D341Med (cell line): ENCODE measurements at places on chromosomes 11 and 22.
A peak's percentile ranks its signal among the peaks of the same experiment; 100 is the strongest.

- peak; percentile 66 for DNase-seq
Observed at GRCh38 chr22:32080904-32081303, 37.8 kb downstream of the SLC5A1 start.

- DNase-seq: no peak
Observed at GRCh38 chr11:120066738-120067437, 71.0 kb downstream of the TRIM29 start.

DNA sequence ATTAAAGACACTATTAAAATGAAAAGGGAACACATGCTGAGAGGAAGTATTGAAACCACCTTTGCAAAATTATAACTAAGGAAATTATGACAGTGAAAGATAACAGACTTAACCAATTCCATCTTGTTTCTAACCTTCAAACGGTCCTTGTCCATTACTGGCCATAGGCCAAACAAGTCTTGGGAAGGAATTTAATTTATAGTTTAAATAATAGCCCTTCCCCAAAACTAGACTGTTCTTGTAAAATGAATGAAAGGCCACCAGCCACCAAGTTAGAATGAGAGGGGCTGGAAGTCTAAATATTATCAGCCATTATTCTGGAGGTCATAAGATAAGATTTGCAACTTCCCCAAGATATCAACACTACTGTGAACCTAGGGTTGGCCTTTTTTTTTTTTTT, 1.8 kb upstream of the TALDO1 start:
- no peak for DNase-seq

DNA sequence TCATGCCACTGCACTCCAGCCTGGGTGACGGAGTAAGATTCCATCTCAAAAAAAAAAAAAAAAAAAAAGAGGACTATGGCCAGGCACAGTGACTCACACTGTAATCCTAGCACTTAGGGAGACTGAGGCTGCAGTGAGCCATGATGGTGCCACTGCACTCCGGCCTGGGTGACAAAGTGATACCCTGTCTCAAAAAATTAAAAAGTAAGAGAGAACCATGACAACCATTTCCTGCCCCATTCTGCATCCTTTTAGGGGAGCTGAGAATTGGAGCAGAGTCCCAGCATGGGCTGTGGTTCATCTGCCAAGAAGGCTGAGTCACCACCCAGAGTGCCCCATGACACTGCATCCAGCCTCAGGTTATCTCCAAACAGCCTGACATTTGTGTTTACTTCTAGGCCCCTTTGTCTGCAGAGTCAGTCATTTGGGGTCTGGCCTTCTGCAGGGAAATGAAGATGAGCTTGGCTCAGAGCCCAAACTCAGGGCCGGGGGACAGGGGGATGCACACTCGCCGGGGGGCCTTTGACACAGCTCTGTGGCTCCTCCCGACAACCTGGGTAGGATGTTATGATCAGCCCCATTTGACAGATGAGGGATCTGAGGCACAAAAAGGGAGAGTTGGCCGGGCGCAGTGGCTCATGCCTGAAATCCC, 4.7 kb downstream of the CSDC2 start:
- DNase-seq: no peak

GRCh38 chr11:105838668-105839384, 183.2 kb downstream of the MSANTD4 start:
- DNase-seq: no peak

- DNase-seq: peak; percentile 62
Observed at GRCh38 chr11:110710628-110711381, 1.4 kb downstream of the ARHGAP20 start.

DNA sequence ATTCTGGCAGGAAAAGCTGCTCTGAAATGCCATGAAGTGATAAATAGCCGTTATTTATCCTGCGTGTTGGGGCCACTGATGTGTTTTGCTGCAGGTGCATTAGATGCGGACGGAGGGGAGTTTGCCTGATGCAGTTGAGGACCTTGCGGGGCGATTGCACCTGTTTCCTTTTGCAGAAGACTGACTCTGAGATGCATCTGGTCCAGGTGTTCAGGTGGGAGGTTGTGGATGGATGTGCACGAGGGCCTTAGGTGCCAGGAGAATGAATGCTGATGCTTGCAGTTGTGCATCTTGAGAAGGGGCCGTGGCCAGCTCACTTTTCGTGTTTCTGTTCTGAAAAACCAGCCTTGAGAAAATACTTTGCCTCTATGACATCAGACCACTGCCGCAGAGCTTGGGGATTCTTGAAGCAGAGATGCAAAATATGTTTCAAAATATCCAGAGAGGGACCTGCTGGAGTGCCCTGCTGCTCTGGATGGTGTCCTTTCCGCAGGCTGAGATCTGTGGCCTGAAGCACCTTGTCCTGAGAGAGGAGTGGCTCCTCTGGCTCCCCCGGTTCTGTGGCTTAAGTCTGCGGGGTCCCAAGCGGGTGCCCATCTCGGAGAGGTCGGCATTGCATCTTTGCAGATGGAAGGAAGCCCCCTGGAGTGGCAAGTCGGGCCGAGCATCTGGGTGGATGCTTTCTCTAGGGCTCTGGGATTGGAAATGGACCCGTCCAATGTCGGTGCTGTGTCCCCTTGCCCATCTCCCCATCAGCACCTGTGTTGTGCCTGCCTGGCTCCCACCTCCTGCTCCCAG, 1031.1 kb downstream of the TBC1D22A start:
- DNase-seq: peak; percentile 7

GRCh38 chr22:32410459-32410858, 1.6 kb downstream of the RTCB start:
- no peak for DNase-seq

DNA sequence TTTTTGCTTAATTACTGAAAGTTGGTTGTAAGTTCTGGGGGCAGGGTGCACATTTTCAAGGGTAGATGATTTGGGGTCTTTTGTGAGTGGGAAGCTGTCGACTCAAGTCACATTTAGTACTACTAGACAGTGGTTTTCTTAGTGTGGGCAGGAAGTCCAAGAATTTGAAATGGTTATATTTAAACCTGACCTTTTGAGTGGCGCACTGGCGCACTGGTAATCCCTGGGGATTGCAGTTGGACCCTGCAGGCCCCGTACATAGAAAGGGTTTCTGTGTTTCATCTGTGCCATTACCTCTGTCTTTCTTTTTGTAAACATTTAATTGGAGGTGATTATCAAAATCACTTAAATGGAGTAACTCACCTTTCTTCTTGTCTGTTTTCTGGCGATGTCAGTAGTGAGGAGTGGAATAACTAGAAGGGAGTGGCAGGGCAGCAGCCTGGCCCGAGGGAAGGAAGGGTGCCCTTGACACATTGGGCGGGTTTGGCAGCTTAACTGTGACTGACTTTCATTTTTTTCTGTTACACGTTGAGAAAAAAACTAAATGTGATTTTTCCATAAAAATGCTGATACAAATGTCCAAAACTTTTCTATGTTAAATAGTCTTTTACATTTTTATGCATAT, 101.8 kb upstream of the GAL start:
- DNase-seq: no peak

DNA sequence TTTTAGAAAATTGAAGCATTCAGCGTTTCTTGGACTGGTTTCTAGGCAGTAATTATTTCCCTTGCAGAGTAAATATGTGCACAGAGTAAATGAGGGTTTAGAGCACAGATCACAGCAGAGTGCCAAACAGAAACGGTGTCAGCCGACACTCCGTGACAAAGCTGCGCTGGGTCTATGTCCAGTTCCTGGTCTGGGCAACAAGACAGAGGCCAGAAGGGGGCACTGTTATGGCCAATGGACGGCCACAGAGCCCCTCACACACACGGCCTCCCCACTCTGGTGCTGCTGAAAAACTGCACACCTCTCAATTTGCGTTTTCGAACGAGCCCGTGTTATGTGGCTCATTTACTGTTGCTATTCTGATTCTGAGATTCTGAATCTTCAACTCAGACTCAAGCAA, 180.7 kb downstream of the MPPED1 start:
- DNase-seq: no peak

GRCh38 chr11:63563201-63564055, at the start of gene PLAAT2:
PLAAT2 (minus strand) TSS chr11:63563379; CDS start chr11:63563324, 55 bp downstream.
- no peak for DNase-seq

- DNase-seq: no peak
Observed at GRCh38 chr11:45886816-45887520, 1.5 kb downstream of the MAPK8IP1 start.

- DNase-seq: no peak
Observed at GRCh38 chr11:15117751-15118150, 3.0 kb downstream of the INSC start.

DNA sequence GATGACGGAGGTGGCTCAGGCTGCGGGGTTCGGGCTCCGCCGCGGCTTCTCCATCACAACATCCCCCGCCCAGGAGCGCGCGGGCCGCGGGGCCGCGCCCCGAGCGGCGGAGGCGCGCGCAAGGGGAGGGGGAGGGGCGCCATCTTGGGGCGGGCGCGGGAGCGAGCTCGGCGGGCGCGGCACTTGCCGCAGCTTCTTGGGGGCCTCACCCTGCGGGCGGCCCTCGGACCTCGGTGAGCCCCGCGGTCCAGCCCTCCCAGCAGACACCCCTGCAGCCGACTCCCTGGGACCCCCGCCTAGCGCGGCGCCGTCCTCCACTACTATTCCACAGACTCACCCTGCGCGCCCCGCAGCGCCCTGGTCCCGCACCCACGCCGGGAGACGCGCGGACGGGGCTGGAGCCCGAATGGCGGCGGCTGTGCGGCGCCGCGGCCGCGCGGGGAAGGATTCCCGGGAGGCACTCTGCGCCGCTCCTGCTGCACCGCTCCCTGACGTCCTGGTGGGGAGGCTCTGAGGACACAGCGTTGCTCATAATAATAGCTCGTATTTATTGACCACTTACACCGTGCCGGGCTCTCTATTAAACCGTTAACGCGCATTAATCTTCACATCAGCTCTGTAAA, at the start of gene APBB1:
Gene APBB1, minus strand, starts transcription at position 86 of the 623 bp plus-strand sequence. CDS start 7,747 bp downstream, outside the sequence.
- DNase-seq: peak; percentile 96

GRCh38 chr11:1130276-1131032, 27.3 kb upstream of the MUC5AC start:
- peak; percentile 31 for DNase-seq

DNA sequence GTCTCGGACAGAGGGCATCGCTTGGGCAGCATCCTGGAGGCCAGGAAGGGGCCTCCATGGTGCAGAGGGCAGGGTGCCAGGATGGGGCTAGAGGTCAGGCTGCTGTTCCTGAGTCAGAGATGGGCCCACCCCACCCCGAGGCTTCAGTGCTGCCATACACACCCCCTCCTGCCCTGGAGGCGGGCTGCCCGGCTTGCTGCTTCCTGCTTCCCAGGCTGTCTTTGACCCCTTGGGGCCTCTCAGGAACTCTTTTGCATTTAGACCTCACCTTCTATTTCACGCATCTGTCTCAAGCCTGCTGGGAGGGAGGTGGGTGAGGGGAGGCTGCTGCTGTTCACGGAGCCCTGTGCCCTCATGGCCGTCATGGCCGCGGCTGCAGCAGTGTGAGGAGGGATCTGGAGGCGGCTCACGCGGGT, 6.6 kb upstream of the GRAMD4 start:
- no peak for DNase-seq

- DNase-seq: no peak
Observed at GRCh38 chr11:128400382-128401203, 186.8 kb downstream of the ETS1 start.

GRCh38 chr22:36433318-36434231, 45.8 kb upstream of the MYH9 start:
- no peak for DNase-seq

GRCh38 chr22:47351836-47352579, 589.6 kb downstream of the TBC1D22A start:
- DNase-seq: peak; percentile 15

DNA sequence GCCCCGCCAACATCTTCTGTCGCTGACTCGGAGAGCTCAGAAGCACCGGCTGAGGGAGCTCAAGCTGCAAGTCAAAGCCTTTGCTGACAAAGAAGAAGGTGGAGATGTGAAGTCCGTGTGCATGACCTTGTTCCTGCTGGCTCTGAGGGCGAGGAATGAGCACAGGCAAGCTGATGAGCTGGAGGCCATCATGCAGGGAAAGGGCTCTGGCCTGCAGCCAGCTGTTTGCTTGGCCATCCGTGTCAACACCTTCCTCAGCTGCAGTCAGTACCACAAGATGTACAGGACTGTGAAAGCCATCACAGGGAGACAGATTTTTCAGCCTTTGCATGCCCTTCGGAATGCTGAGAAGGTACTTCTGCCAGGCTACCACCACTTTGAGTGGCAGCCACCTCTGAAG, 6.7 kb downstream of the RAG1 start:
- no peak for DNase-seq

DNA sequence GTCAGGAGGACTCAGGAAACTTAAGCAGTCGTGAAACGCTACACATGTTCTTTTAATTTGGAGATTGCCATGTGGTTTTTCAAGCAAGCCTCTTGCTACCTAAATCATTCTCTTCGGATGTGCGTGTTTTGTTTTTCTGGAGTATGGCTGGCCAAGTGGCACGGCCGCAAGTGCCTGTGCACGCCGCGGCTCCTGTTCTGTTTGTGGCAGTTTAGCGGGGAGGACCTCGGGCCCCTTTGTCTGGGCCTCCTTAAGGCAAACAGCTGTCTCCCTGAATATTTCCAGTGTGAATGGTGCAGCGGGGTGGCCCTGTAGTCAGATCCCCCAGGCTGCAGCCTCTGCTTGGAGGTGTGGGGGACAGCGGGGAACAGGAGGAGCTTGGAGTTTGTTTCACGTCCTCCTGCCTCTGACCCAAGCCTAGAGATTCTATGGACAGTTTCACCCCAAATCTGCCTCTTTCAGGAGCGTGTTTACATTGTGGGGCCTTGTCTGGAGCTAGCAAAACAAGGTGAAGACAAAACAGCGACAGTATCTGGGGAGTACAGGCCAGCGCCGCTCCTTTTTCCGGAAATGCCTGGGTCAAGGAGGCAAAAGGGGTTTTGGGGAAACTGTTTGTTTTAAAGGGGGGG, 1.3 kb downstream of the LRP5 start:
- peak; percentile 55 for DNase-seq

DNA sequence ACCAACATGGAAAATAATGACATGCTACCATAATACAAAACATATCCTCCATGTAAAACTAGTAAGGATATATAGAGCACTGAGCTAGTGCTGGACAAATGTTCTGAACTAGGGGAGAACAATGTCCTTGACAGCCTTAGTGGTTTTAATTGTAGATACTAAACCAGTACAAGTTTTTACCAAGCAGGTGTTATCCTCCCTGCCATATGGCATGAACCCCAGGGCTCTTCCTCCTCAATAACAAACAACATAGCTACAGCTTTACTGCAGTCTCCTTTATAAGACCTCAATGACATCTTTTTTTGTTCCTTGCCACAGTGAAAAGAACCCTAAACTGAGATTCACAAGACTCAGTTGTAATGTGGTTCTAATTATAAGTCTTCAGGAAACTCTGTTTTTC, 70.2 kb upstream of the GDPD4 start:
- DNase-seq: no peak

GRCh38 chr11:116333001-116333535, 439.7 kb downstream of the BUD13 start:
- no peak for DNase-seq

- DNase-seq: no peak
Observed at GRCh38 chr11:114168691-114169090, 109.2 kb downstream of the ZBTB16 start.

GRCh38 chr22:37765498-37765897, 42.2 kb upstream of the GCAT start:
- no peak for DNase-seq

- no peak for DNase-seq
Observed at GRCh38 chr11:18468059-18468458, 12.4 kb downstream of the LDHAL6A start.
